Mesothelial cell of epicardium (in vitro differentiated cells): ENCODE measurements at places on chromosomes 16 and 17. TPM values are rescaled to one million over a fixed set of nuclear protein-coding genes. Genes with fewer than 3 reads are reported as not detected.

SLC6A2 gene
- total RNA-seq = 0.18 to 0.34 TPM (median 0.31 TPM) in 3 replicates

SOCS3 gene
- total RNA-seq = 45.7 to 50.0 TPM (median 49.8 TPM) in 3 replicates

MPRIP gene
- total RNA-seq = 224 to 228 TPM (median 225 TPM) in 3 replicates

FBXO39 gene
- total RNA-seq = not detected in 3 replicates

TBC1D26 gene
- 2.8 to 3.8 TPM (median 2.8 TPM) in 3 replicates for total RNA-seq

CACNG5 gene
- not detected in 3 replicates for total RNA-seq

PYCARD gene
- total RNA-seq = 4.9 to 6.5 TPM (median 5.3 TPM) in 3 replicates

ITFG1 gene
- 44.7 to 49.2 TPM (median 48.5 TPM) in 3 replicates for total RNA-seq

KRTAP3-2 gene
- total RNA-seq = not detected in 3 replicates

ZDHHC1 gene
- total RNA-seq = 14.5 to 16.7 TPM (median 15.4 TPM) in 3 replicates

- DNase-seq = no peak
Measured at GRCh38 chr17:78348055-78348770, 11.7 kb downstream of the SOCS3 start.

- no peak for DNase-seq
Measured at GRCh38 chr17:6408276-6408675, 26.6 kb downstream of the AIPL1 start.

DNA sequence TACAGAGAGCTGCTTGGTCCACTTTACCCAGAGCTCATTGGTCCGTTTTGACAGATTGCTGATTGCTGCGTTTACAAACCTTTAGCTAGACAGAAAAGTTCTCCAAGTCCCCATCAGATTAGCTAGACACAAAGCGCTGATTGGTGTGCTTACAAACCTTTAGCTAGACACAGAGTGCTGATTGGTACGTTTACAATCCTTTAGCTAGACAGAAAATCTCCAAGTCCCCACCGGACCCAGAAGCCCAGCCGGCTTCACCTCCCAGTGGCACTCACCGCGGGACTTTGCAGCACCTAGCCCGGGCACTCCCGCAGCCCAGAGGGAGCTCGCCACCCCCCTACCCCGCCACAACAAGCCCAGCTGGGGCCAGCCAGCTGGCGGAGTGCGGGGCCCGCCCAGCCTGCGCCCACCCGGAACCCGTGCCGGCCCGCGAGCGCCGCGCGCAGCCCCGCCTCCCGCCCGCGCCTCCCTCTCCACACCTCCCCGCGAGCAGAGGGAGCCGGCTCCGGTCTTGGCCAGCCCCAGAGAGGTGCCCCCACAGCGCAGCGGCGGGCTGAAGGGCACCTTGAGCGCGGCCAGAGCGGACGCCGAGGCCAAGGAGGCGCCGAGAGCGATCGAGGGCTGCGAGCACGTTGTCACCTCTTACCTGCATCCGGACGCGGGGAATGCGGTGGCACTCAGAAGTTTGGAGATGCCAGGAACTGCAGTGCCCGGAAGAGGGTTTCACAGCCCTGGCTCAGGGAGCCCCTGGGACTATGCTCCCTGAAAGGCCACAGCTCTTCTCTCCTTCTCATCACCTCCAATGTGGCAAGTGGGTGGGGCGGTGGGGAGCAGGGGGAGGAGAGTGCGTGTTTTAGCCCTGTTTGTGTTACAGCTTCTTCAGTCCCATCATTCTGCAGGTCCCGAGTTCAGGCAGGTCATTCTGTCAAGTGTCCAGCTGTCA lies 1504.5 kb downstream of the CDH11 start:
- DNase-seq = no peak

DNA sequence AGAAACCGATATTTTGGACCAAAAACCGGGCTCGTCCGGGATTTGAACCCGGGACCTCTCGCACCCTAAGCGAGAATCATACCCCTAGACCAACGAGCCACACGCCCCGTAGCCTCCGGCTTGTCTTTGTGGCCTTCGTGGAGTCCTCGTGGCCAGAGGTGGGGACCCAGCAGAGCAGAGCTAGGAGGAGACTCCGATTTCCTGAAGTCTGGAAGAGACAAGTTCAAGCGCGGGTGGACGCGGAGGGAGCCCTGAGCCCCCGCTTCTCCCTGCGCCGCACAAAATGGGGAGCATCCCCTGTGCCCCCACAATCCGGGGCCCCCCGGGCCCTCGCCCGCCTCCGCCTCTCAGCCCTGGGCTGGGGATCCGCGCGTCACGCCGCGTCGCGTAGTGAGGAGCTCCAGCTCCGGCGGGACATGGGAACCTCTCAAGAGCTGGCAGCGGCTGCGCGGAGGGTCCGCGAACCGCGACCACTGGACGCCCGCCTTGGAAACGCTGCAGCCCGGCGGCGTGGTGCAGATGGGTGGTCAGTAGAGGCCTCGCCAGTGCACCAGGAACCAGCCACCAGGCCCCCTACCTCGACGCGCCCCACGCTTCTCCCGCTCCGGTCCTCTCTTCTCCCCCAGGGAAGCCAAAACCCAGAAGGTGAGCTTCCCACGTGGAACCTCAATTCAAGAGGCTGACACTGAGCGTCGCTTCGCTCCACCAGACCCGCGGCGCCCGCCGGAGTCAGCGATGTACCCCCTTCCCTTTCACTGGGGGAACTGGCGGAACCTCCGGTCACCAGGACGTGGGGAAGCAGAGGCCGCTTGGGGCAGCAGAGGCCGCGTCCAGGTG lies 5.2 kb upstream of the OR1F1 start:
- no peak for DNase-seq

DNA sequence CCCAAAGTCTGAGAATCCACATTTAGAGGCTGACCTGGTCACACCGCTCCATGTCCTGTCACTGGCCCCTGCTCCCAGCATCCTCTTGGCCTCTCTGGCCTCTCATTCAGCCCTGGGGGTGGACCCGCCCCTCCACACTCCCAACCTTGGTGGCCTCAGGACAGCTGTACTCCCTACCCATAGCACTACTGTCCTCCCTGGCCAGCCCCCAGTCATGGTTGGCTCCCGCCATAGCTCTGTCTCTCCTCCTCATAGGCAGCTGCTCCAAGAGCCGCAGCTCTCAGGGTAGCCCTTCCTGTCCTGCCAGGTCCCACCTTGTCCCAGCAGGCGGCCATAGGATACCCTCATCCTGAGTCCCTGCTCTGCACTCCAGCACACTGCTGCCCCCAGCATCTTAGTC lies 38.0 kb upstream of the PHB1 start:
- no peak for DNase-seq

GRCh38 chr17:76578376-76578775 lies 7.3 kb downstream of the ST6GALNAC2 start:
- DNase-seq = no peak

DNA sequence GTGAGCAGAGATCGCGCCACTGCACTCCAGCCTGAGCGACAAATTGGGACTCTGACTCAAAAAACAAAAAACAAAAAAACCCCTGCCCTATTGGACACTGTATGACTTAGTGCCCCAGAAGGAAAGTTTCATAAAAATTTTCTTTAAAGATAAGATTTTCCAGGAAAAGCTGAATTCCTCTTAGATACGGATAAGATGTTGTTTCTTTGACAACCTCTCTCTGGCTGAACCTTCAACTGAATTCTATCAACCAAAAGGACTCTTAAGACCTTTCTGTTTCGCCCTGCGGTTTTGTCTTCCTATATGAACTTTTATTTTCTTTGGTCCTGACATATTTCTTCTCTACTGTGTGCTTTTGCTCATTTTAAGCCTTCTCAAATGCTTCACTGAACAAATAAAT lies 35.8 kb downstream of the CPPED1 start:
- DNase-seq = no peak

GRCh38 chr17:21678393-21679081 lies 13.8 kb upstream of the KCNJ18 start:
- DNase-seq = no peak

GRCh38 chr17:9451934-9452333 lies 123.7 kb downstream of the STX8 start:
- DNase-seq = no peak

- no peak for DNase-seq
Measured at GRCh38 chr16:89119661-89120141, 26.0 kb downstream of the ACSF3 start.

GRCh38 chr17:82940226-82941020 lies 100.6 kb upstream of the ZNF750 start:
- no peak for DNase-seq

DNA sequence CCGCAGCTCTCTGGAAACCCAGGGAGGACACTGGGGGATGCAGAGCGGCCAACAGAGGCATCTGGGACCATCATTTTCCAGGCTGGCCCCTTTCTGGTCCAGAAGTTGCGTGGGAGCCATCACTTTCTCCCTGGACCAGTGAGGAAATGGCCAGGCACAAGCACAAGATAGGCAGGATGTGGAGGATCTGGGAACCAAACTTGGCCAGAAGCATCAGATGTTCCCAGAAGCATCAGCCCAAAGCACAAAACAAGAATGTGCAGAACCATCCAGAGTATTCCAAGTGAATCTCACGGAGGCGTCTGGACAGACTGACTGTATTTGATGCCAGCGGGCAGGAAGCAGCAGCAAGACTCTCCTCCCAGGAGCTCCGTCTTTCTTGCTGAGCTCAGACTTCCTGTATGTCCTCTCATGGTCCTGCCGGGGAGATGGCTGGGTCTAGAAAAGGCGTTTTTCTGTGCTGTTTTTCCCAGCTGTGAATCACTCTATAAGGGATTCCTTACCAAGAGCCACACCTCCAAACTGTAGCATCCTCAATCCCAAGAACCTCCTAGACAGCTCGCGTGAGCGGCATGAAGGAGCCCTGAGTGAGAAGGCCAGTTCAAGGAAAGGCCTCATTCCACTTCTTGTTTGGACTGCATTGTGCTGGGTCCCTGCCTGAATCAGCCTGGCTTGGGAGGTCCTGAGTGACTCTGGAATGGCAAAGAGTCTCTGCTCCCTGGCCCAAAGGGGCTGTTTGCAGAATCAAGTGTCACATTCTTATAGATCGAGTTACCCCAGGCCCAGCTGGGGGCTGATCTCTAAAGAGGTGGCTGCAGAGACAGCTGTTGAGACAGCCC lies 49.5 kb upstream of the MTSS2 start:
- no peak for DNase-seq

DNA sequence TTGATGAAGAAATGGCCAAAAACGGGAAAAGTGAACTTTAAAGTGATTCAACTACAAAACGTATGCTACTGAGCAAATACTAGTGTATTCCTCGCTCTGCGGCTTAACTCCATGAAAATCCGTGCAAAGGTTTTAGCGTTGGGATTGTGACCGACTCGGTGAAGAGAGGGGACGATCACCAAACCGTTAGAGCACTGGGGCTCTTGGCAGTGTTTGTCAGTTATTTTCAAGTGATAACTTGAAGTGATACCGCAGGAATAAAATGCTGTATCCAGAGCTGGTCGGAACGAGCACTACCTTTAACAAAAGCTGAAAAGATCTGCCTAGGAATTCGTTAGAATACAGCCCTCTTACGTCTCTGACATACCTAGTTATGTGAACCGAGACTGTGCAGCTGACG lies 773 bp upstream of the PPM1D start:
- DNase-seq = no peak

DNA sequence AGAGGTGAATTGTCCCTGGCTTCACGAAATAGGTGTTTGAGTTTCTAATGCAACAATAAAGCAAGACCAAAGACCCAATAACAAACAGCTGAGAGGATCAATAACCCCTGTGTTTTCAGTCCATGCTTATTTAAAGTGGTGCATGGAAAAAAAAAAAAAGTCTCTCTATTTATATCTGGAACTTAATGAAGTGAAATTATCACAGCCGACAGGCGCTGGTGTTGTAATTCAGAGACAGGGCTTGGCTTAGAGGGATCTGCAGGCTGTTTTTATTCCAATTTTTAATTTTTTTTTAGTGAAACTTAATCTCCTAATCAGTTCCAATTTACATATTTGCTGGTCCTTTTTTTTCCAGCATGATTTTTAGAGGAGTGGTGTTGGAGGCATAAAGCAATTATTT lies 858.2 kb upstream of the SOX9 start:
- no peak for DNase-seq

DNA sequence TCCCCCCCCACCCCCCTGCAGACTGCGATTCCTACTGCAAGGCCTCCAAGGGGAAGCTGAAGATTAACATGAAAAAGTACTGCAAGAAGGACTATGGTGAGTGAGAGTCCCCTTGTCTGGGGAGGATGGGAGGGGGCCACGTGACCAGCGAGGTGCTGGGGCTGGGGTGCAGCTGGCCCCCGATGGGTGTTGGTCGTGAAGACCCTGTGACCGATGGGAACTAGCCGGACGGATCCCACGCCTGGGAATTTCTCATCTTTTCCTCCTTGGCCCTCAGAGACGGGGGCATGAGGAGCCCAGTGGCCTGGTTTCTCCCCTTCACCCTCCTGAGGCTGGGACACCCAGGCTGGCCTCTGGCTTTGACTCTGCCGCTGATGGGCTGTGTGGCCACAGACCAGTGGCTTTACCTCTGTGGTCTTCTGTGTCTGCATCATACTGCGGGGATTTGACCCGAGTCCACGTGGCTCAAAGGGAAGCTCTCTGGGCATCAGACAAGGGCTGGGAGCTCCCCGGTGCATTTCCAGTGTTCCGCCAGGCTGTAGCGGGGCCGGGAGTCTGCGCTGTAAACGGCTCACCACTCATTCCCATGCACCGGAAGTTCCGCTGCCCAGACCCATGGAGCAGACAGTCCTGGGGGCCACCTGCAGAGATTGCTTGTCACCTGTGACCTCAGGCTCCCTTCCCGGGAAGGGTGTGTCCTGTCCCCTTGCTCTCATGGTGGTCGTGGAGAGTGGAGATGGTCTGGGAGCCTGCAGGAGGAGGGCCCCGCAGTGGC lies 200.0 kb downstream of the NTN1 start:
- DNase-seq = no peak

GRCh38 chr16:62475573-62475972 lies 439.3 kb upstream of the CDH8 start:
- DNase-seq = no peak

GRCh38 chr17:31391496-31391949 lies at the start of gene RAB11FIP4:
Gene RAB11FIP4, plus strand, starts transcription at chr17:31391675. Its CDS starts 178 bp downstream, at chr17:31391853.
- DNase-seq = no peak

DNA sequence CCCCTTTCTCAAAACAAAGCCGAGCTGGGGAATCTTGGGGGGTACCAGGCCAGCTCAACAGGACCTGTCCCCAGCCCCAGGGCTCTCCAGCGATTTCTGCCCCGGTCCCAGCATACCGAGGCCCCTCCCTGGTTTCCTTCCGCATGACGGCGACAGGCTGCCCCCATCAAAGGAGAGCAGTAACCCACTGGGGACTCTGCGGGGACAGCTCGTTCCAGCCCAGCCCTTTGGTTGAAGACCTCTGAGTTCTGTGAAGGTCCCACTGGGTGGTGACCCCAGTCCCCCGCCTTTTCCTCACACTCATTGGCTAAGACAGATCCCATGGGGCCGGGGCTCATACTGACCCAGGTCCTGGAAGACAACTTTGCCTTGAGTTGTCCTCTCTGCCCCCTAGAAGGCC lies 4.1 kb downstream of the SMTNL2 start:
- no peak for DNase-seq

DNA sequence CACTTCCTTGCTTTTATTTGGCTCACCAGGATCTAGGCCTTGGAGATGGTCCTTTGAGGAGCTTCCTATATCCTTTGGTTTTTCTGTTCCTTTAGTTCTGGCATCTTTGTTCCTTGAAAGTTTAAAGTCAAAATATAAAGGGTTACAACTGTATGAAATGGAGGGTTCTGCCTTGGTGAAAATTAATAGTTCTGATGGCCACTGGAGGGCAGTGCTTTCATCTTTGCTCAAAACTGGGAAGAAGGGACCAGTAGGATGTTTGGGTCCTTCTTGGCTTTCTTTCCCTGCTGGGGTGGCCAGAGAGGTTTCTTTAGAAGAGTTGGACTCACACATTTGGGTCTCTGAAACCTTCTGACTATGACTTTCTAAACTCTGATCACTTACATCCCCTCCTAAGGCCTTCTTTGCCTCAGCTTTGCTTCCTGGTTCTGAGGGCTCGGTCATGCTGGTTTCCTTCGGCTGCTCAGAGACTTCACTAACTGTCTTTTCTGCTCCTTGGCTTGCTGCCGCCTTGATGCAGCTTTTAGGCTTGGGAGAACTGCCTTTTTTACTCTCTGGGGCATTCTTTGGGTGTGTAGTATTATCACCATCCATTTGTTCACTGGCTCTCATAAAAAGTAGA lies 10.9 kb upstream of the ITGA2B start:
- DNase-seq = no peak
